ENCODE measurements at places on chromosomes 6 and 20. TPM values are rescaled to one million over a fixed set of nuclear protein-coding genes. Genes with fewer than 3 reads are reported as not detected.

DNA sequence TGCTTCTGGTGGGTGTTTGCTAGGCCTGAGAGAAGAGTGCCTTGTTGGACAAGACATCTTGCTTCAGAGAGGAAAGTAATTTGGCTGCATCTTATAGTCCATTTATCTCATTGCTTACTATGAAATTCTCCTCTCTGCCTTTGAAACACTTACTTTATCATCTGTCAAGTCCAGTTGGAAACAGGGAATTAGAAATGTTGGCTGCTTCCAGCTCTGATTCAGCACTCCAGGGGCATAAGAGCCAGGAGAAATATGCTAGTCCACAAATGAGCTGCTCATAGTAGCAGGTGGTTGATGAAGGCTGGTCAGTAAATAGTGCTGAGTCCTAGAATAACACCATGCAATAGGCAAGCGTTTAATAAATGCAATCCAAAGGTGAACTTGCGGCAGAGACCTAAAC is 227.1 kb downstream of the SLC35F1 start:
- DNase-seq: no peak
- no peak overlapping the region for H3K4me3 ChIP-seq
- no peaks in the 10 kb centered on the region for H3K36me3 ChIP-seq

DNA sequence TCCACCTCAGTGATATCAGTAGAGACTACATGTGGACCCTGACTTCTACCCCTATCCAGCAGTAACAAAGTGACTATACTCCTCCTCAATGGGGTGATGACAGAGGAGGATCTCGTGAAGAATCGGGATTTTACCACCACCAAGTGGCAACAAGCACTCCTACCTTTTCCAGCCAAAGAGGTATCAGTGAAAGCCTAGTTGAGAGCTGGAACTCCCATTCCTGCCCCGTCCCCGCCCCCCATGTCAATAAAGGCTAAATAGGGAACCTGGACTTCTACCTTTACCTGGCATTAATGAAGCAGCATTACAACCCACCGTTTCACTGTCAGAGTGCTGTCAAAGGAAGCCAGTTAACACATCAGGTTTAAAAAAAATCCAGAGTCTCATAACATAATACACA is 45.3 kb downstream of the RNF24 start:
- no peak for DNase-seq
- H3K36me3 ChIP-seq: no peaks in the 10 kb centered on the region
- H3K27ac ChIP-seq: no peak overlapping the region
- no peaks in the 10 kb centered on the region for H3K4me1 ChIP-seq
- H3K4me3 ChIP-seq: no peak overlapping the region
- H3K27me3 ChIP-seq: no peaks in the 10 kb centered on the region

DNA sequence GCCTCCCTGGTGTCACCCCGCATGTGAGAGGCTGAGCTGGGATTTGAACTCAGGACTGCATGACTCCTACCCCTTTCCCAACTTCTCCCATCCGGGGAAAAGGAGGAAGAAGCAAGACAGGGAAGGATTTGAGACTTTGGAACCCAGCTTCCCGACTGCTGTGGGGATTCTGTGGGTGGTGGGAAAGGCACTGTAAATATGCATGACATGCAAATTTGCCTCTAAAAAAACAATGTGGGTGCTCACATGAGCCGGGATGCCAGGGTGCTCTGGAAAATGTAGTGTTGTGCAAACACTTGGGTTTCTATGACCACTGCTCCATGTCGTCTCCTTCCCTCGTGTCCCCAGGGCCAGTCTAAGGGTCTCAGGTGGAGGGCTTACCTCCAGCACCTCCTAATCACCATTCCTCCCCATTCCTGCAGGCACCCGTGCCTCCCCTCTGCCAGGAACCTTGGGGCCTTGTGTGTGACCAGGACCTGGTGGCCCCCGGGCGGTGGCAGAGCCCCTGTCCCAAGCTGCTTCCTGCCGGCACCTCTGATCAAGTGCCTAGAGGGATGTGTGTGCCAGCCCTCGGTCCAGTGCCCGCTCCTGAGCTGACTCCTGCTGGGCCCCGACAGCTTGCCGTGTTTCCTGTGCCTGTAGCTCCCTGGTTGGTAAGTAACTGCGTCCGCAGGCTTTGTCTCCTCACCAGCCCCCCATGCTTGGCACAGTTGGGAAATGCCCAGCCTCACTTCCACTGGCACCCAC is 60.7 kb downstream of the DLGAP4 start:
- H3K4me3 ChIP-seq: no peak overlapping the region
- H3K27ac ChIP-seq: no peak overlapping the region
- no peaks in the 10 kb centered on the region for H3K27me3 ChIP-seq
- no peak for DNase-seq
- H3K4me1 ChIP-seq: no peaks in the 10 kb centered on the region
- H3K36me3 ChIP-seq: no peaks in the 10 kb centered on the region

CGA gene
- 0.16 TPM for total RNA-seq

TMEM200A gene
- total RNA-seq: 5.1 TPM

LAMP5 gene
- total RNA-seq: not detected

CYP21A2 gene
- total RNA-seq: 0.76 TPM
